Stimulated activated CD4-positive, alpha-beta T cell treated with anti-CD3 and anti-CD28 coated beads, Interleukin-15, amount 100 ng/mL, for 1 hour (primary cell): ENCODE measurements at places on chromosomes 5 and 9.

DNA sequence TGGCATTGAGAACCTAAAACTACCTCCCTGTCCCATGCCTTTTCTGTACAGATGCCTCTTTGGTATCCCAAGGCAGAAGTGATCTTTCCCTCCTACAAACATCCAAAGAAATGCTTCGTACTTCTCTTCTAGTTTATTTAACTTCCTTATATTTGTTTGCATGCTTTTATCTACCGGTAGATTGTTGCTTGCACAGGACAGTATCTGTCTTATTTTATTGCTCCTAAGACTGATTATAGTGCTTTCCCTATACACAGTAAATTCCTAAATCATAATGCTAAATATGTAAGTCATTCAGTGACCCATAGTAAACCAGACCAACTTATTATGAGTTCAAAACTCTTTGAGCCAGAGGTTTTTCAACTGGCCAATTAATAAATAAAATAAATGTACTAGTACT is 156.9 kb downstream of the PRELID2 start:
- no peak for DNase-seq

DNA sequence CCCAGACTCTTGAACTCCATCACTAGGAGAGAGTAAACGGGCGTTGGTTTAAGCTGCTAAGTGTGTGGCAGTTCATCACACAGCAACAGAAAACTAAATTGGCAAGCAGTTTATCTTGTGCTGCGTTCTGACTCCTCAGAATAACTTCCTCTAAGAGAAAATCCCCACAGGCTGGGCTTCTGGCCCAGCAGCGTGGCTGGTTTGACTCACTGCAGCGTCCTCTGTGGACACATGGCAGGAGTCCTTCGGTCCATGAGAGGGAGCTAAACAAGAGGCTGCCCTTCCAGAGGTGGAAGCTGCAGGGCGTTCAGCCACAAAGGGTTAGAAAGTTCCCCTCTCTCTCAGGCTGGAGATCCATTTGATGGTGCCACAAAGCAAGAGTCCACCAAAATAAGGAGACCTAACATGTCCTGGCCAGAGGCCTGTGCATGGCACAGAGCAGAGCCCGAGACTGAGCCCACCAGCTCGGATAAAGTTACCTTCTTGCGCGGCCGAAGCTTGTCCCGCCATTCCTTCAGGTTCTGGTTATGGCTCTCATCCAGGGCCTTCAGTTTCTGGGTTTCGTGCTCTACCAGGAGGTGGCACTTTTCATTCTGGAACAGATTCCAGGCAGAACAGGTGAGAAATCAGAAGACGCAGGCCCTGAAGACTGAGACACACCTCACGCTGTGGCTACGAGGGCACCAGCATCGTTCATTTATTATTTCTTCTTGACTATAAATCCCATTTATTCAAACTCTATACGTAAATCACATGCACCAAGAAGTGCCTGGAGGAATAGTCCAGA is 46.2 kb upstream of the FBXW11 start:
- DNase-seq: no peak

DNA sequence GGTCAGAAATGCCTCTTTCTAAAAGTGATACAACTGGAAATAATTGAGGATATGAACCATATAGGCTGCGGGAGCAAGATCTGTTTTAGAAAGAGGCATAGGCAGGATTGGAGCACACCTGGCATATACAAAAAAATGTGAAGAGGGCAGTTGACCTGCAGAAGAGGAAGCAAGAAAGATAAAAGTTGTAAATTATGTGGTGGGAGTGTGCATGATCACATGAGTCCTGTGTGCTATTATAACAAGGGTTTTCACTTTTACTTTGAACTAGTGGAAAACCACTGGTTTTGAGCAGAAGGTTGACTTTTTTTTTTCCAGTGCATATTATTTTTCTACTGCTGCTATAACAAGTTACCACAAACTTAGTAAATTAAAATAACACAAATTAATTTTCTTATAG is 489.3 kb downstream of the ANXA1 start:
- no peak for DNase-seq

- DNase-seq: no peak
Measured at GRCh38 chr9:111531716-111532115, 6.7 kb downstream of the ZNF483 start.

GRCh38 chr5:178346607-178347334 is 114.2 kb upstream of the PHYKPL start:
- DNase-seq: no peak

- DNase-seq: no peak
Measured at GRCh38 chr5:88724201-88724600, 158.8 kb downstream of the MEF2C start.

- DNase-seq: no peak
Measured at GRCh38 chr9:128479262-128479661, 23.5 kb downstream of the ODF2 start.

DNA sequence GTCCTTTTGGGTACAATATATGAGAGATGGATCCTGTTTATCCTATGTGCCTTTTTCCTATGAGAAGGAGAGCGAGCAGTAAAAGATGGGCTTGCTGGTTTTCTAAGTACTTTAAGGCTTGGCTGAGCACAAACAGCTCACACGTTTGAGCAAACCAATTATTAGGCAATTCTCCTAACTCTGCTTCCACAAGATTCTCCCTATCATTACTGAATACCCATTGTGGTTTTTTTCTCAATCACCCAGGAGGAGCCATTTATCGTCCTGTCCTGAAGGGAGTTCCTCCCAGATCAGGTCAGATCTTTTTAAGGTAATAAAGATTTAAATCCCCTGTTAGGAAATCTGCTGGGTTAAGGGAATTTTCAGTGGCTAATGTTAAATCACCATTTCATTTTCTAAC is 19.4 kb upstream of the C1QTNF3 start:
- no peak for DNase-seq

DNA sequence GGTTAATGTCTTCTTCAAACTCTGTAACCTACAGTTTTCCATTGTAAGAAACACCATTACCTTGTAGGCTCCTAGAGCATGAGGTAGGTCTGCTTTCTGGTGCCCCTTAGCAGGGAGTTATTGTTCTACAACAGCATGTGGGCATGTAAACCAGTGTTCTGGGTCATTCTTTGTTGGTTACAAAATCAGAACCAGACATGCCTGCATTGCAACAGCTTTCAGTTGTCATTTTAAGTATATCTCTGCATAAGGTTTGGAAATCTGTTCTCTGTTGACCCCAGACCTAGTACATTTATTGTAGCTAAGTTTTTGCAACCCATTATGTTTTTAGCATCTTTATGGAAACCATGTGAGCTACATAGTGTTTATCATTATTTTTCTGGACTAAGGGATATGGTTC is 10.9 kb downstream of the RGMB start:
- DNase-seq: no peak

DNA sequence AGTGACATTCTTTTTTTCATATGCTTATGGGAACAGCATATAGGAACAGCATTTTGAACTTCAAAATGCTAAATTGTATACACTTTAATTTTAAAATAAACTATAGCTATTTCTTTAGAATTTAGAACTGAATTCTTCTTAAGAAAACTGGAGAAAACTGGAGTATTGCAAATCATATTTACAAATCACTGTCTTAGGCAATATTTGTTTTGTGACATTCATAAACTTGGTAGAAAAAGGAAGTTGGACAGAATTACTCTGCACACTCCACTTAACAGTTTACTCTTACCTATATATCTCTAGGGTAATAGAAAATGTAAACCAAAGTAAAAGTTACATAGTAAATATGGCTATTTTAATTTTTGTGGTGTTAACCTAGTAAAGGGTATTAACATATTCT is 3.1 kb downstream of the DMRTA1 start:
- DNase-seq: no peak

DNA sequence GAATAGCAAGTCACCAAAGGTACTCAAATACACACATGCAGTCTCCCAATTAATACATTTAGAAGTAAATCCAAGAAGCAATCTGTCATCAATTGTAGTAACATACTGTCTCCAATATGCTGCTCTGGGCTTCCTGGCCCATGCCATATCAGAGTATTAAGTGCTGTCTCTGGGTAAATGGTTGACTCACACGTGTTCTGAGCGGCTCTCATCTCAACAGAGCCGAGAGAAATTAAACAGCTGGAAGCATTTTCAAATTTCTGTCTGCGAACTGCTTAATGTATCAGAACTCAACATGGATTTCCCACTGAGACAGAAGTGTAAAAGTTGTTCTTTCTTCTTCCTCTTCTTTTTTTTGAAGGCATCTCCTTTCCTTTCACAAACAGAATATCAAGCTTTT is 247.3 kb upstream of the TAS2R1 start:
- DNase-seq: no peak

DNA sequence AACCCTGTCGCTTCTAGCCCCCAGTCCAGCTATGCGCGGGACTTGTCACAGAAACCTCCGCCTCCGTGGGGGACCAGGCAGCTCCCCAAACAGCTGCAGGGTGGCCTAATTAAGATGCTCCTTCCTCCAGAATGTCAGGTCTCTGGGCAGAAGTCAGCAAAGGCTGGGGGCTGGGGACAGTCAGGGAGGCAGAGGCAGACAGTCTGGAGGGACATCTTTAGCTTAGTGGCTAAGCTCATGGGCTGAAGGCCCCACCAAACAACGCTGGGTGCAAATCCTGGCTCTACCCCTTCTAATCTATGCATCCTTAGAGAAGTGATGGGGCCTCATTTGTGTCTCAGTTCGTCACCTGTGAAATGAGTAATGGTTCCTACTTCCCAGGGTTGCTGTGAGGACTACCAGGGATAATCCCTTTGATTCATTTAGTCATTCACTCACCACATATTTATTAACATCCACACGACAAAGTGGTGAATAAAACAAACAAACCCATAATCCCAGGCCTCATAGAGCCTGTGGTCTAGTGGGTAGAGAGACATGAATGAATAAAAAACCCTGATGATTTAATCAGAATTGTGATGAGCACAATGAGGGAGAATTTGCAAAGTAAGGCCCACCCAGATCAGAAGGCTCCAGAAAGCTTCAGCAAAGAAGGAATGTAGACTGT is 20.2 kb upstream of the MED27 start:
- no peak for DNase-seq

DNA sequence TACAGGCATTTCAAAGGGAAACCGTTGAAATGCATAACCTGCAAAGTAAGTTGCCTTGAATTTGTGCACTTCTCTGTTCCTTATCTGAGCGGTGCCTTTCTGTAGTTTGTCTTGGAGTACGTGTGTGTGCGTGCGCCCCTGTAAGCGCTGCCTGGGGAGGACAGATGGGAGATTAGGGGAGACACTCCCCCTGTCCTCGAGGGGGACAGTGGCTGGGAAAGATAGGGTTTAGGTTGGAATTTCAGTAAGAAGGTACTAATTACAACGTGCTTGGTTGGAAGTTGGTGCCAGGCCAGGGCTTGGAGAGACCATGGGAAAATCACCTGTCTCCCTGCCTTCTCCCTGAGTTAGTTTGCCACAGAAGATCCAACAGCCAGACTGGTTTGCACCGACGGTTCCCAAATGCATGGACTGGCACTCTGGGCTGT is 73.2 kb downstream of the PIK3R1 start:
- no peak for DNase-seq

- DNase-seq: no peak
Measured at GRCh38 chr5:14579731-14580397, 1.7 kb upstream of the OTULINL start.

- no peak for DNase-seq
Measured at GRCh38 chr5:81786496-81786895, 35.6 kb upstream of the SSBP2 start.

DNA sequence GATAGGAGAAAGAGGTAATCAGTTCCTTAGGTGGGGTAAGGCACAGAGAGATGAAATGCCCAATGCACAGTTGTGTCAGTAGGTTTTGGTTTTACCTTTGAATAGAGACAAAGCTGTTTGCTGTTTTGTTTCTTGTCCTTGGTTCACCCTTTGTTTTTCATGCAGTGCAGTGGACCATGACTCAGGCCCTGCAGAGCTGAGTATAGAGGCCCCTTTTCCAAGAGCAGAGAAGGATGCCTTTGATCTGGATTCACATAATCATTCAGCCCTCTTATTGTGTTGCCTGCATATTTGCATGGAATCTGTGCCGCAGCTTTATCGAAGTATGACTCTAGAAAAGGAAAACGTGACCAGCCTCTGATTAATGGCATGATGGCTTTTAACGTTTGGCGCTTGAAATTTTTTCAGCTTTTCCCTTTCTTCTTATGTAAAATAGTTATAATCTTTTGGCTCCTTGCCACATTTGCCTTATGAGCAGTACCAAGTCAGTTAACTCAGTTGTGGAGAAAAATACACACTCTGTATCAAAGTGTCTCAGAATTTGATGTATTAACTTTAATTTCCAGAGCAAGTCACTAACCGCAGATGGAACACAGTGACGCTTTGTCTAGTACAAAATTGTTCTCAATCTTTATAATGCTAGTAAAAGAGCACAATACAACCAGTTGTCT is 197.6 kb downstream of the KDM4C start:
- no peak for DNase-seq

GRCh38 chr9:132487351-132487791 is 77.4 kb downstream of the CFAP77 start:
- DNase-seq: no peak
